ENCODE measurements at places on chromosomes 5 and 9.

- DNase-seq = no peak
Measured at GRCh38 chr9:113538701-113539430, 75.3 kb downstream of the RGS3 start.

- DNase-seq = no peak
Measured at GRCh38 chr5:27568811-27569210, 530.4 kb upstream of the CDH9 start.

DNA sequence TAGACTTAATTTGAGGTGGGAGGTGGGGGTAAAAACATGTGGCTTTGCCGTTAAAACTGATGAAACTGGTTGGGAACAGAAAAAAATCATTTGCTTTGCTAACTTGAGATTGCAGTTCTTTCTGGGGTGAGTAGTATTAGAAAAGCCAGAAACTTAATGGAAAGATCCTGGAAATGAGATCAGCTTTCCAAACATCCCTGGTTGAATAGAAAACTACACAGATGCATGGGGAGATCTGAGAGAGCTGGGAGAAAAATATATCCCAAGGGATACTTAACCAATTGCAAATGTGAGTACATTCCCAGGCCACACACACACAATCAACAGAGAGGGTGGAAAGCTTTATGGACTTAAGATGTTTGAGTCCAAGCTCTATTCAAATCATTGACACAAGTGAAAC lies 222.3 kb downstream of the YTHDC2 start:
- no peak for DNase-seq

DNA sequence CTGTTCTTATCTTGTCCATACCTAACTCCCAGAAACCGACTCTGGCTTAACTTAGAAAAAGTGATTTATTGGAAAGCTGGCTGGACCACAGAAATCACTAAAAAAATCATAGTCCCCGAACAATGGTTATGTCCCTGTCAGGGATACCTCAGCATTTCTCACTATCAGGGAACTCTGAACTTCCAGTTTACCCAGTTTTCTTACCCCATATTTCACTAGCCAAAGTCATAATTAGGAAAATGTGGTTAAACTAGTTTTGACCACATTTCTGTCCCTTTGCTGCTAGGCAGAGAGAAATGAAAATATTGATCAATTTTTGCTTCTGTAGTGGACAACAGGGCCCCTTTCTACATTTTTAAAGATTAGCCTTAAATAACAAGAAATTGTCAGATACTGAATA lies 38.2 kb downstream of the ST8SIA4 start:
- no peak for DNase-seq

DNA sequence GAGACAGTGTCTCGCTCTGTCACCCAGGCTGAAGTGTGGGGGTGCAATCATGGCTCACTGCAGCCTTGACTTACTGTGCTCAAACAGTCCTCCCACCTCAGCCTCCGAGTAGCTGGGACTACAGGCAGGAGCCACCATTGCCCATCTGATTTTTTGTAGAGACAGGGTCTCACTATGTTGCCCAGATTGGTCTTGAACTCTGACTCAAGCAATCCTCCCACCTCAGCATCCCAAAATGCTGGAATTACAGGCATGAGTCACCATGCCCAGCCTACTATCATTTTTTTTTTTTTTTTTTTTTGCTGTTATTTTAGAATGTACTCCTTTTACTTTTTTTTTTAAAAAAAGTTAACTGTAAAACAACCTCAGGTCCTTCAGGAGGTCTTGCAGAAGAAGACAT lies 449.0 kb downstream of the CCDC171 start:
- DNase-seq = no peak

GRCh38 chr9:81266674-81267073 lies 422.7 kb downstream of the TLE1 start:
- DNase-seq = no peak

GRCh38 chr5:87754009-87754757 lies 341.5 kb upstream of the CCNH start:
- DNase-seq = no peak

- DNase-seq = no peak
Measured at GRCh38 chr9:2815661-2816060, 28.2 kb downstream of the PUM3 start.

DNA sequence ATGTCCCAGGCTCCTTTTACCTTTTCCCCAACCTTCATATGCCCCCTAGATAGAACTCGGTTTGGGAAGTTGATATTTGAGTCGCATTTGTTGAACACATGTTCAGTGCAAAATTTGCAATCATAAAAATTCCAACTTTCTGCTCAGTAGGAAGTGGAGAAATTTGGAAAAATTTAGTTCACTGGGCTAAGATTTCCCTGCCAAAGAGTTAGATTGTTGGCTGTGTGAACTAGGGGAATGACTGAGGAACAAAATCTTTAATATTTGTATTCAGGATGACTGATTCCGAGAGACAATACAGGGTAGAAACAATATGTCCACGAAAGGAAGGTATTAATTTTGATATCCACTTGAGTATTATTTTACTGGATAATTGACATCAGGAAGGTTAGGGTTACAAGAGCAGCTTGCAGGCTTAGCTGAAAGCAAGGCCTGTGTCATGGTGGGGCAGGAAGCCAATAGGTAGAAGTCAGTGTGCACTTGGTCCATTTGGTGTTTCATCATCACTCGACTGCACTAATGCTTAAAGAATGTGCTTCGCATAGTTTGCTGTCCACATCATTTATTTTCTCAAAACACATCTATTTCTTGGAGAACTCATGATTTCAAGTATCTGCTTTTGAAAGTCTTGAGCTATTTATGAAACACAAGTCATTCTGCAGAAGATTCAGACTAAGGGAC lies 59.4 kb upstream of the GNA14 start:
- DNase-seq = no peak

DNA sequence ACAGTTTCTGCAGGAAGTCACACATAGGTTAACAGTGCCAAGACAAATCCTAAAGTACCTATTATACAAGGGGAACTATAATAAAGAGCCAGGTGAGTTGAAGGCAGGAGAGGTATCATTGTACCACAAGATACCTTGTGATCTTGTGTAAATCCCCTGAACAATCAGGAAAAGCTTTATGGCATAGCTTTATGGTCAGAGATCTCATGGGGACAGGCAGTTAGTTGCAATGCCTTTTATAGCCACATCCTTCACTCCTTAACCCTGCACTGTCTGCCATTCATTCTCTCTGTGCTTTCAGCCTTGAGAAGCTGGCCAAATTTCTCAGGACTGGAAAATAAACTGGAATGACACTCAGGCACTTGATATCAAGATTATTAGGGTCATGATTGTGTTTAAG lies 97.0 kb downstream of the GHR start:
- DNase-seq = no peak

DNA sequence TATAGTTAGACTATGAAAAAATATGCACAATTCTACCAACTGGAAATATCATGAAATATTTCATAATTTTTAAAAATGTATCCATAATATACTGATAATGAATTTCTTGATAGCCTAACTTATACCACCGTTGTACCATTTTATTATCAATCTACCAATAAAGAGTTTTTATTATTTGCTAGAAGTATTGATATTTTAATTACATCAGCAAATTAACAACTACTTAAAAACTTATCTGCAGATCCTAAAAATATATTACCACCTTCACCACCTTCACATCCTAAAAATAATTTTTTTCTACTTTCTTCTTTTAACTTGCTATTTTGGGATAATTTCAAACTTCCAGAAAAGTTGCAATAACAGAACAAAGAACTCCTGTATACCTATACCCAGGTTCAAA lies 21.4 kb downstream of the ATPSCKMT start:
- no peak for DNase-seq

- DNase-seq = no peak
Measured at GRCh38 chr9:106613250-106613737, 249.7 kb upstream of the ZNF462 start.

GRCh38 chr5:131959136-131959535 lies 13.7 kb upstream of the MEIKIN start:
- no peak for DNase-seq

DNA sequence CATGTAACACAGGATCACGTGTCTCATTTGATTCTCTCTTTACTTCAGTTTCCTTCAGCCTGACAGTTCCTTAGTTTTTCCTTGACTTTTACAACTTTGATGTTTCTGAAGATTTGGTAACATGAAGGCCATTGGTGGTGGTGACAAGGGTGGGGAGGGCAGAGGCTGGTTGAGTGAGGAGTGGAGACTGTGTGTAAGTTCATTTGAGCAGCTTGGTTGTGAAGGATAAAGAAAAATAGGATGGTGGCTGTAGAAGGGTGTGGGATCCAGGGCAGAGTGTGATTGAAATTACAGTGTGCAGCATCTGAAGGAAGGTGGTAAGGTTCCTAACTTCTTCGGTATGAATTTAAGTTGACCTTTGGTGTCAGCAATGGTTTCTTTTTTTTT lies 20.4 kb downstream of the SUB1 start:
- DNase-seq = no peak

DNA sequence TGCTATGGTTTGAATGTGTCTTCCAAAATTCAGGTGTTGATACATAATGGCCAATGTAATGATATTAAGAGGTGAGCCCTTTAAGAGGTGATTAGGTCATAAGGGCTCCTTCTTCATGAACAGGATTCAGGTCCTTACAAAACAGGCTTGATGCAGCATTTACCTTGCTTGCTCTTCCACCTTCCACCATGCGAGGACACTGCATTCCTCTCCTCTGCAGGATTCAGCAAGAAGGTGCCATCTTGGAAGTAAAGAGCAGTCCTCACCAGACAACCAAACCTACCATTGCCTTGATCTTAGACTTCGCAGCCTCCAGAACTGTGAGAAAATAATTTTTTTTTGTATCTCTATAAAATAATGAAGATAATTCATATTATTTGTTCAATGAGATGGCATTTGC lies 314.0 kb upstream of the SMARCA2 start:
- no peak for DNase-seq

All from stimulated activated CD4-positive, alpha-beta T cell treated with anti-CD3 and anti-CD28 coated beads, Interleukin-15, amount 100 ng/mL, for 48 hours (primary cell).